ENCODE measurements at places on chromosomes 5 and 9.

DNA sequence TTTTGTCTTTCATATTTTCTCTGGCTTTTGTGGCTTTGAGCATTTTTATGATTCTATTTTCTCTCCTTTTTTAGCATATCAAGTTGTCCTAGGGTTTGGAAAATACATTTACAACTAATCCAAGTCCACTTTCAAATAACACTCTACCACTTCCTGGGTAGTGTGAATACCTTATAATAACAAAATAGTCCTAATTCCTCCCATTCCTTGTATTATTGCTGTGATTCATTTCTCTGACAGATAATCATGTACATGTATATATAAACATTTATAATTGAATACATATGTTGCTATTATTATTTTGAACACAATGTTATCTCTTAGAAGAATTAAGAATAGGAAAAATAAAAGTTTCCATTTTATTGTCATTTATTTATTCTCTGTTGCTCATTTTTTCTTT, 14.9 kb upstream of the ADAM19 start:
- no peak for DNase-seq

DNA sequence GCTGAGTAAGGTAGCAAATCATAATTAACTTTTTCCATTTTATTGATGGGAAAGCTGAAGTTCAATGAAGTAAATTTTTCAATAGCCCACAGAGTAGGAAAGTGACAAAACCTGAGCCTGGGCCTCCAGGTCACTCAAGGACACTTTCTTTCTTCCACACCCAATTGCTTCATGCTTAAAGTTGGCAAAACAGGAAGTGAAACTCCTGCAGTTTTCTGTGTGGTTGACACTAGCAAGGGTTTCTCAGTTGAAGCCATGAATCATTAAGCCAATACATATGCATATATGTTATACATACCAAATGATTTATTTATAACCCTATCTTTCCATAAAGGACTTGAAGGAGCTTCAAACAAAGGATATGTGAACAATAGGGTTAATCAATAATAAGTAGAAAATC, 13.9 kb downstream of the TLR4 start:
- peak; percentile 27 for DNase-seq

- peak; percentile 26 for DNase-seq
These were observed 1.3 kb downstream of the MACIR start for GRCh38 chr5:103259705-103260355.

DNA sequence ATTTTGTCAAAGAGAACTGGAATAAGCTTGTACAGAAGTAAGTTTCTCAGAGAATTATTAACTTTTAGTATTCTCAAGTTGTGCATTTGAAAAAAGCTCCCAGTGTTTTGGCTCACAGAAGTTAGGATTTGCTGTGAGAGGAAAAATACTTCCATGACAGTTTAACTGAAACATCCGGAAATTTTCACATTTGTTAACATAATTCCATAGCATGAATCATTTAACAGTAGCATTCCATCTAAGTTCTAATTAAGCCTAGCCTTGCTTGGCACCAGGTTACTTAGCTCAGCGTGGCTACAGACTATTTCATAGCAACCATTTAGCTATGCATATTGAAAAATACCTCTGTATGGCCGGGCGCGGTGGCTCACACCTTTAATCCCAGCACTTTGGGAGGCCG, 90.8 kb downstream of the LNPEP start:
- DNase-seq: no peak

- no peak for DNase-seq
These were observed 22.8 kb upstream of the DUSP1 start for GRCh38 chr5:172793577-172794488.

Data from kidney capillary endothelial cell (primary cell).